ENCODE measurements at places on chromosomes 1 and 21.
A peak's percentile ranks its signal among the peaks of the same experiment; 100 is the strongest.

- DNase-seq: peak; percentile 31
Observed at GRCh38 chr1:206923009-206923960, 1.5 kb upstream of the FCMR start.

DNA sequence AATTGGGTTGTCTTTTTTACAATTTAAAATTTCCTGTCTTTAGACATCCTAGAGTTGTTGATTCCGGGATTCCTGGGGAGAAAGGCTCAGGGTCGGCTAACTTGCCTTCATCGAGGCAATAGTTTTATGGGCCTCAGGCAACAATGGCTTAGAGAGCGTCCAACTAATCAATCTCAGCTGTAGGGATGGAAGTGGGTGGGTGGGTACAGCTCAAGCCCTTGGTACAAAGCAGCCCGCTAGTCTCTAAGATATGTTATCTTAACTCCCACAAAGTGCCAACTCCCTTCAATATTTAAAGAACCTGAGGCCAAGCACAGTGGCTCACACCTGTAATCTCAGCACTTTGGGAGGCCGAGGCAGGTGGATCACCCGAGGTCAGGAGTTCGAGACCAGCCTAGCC lies 6.9 kb upstream of the FMN2 start:
- DNase-seq: no peak

DNA sequence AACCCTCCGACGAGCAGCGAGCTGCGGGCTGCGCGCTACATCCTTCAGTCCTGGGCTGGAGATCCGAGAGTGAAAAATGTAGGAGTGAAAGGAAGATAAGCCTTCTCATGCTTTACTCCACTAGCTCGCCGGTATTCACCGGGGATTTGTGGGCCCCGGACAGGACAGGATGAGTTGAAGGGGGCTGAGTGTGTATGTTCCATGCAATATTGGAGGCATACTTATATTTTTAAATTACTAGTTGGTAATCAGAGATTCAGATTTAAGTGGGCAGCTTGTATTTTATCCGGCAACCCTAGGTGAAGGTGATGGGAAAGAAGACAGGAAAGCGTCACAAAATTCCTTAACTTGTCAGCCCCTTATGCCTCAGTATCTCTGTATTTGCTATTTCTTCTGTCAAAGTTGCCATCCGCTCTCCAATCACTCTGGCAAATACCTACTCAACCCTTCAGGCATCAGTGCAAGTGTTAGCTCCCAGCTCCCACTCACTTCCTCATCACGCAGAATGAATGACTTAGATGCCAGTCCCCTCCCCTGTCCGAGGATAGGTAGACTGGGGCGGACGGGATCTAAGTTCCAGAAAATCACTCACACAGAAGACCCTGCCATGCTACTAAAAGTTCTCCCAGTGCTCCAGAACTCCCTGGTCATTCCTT lies 503 bp upstream of the PIGM start:
- DNase-seq: peak; percentile 36

GRCh38 chr1:196557797-196558196 lies 50.4 kb downstream of the KCNT2 start:
- DNase-seq: no peak

- no peak for DNase-seq
Observed at GRCh38 chr21:24829397-24829796, 777.9 kb downstream of the MRPL39 start.

GRCh38 chr1:46131712-46132528 lies 509 bp downstream of the PIK3R3 start:
- DNase-seq: peak; percentile 55

- no peak for DNase-seq
Observed at GRCh38 chr1:220579317-220579716, 51.4 kb downstream of the MARK1 start.

GRCh38 chr1:90798344-90798743 lies 81.2 kb upstream of the BARHL2 start:
- peak; percentile 77 for DNase-seq
